ENCODE measurements at places on chromosomes 12 and 14. TPM values are rescaled to one million over a fixed set of nuclear protein-coding genes. Genes with fewer than 3 reads are reported as not detected.

GRCh38 chr14:47422191-47422590 lies 253.2 kb downstream of the MDGA2 start:
- peaks cover 1% of the 10 kb centered on the region for H3K27me3 ChIP-seq
- peaks cover 2% of the 10 kb centered on the region for H3K4me1 ChIP-seq
- no peak overlapping the region for H3K27ac ChIP-seq

DNA sequence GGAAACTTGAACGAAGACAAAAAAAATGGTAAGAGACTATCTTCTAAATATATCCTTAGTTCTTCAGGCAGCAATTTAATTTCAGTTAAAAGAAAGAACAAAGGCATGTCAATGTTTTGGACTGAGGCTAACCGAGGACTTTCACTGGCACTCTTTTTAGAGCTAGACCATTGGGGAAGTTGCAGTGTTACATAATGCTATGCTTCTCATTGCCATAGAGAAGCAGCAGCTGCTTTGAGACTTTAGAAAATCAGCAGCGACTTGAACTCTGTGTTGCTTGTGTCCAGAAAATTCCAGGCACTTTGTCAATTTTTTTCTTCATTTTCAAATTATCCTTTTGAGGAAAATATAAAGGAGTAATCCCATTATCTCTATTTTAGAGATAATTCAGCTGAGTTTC lies 964.2 kb downstream of the NRXN3 start:
- no peaks in the 10 kb centered on the region for H3K27me3 ChIP-seq
- H3K4me3 ChIP-seq = no peak overlapping the region
- H3K36me3 ChIP-seq = peaks cover 2% of the 10 kb centered on the region

- H3K36me3 ChIP-seq = peaks cover 4% of the 10 kb centered on the region
- no peak overlapping the region for H3K4me3 ChIP-seq
- DNase-seq = no peak
- peak overlapping the region; percentile 60 for H3K27ac ChIP-seq
Measured at GRCh38 chr12:28456934-28457710, 266.9 kb downstream of the CCDC91 start.

DNA sequence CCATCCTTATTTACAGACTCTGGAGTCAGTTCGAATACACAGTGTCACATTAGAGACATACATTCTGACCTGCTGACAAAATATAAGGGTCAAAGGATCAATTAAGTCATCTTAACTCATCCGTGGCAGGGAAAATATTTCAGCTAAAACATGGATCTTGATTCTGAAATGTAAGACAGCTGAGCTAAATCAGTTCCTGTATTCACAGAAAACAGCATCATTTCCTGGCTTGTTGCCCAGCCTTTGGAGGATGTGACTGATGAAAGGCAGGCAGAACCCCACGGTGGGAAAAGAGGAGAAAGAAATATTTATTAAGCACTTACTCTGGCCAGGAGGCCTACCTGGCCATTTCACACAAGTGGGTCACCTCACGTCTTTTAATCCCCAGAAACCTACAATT lies 101.9 kb downstream of the GAS2L3 start:
- no peaks in the 10 kb centered on the region for H3K36me3 ChIP-seq
- DNase-seq = peak; percentile 66
- H3K4me1 ChIP-seq = peaks cover 17% of the 10 kb centered on the region
- no peak overlapping the region for H3K4me3 ChIP-seq

DNA sequence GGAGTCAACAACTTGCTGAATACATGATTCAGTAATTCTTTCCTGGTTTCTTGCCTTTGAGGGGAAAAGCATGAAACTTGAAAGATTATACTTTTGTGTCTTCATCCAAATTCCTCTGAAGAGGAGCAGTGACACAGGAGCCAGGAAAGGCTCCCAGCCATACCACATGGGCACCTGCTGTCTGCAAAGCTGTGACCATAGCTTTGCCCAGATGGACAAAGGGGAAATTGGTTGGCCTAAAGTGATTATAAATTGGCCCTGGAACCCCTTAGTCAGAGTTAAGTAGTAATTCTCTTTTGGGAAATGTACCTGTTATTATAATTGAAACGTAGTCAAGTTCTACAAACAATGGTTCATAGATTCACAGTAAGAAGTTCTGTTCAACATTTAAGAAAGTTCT lies 44.3 kb upstream of the DCN start:
- DNase-seq = no peak
- no peaks in the 10 kb centered on the region for H3K27me3 ChIP-seq
- H3K27ac ChIP-seq = no peak overlapping the region
- no peaks in the 10 kb centered on the region for H3K36me3 ChIP-seq

- H3K4me1 ChIP-seq = no peaks in the 10 kb centered on the region
- peaks cover 67% of the 10 kb centered on the region for H3K27me3 ChIP-seq
- H3K27ac ChIP-seq = no peak within 1 kb of the TSS
- DNase-seq = no peak
- H3K4me3 ChIP-seq = no peak within 1 kb of the TSS
- no peaks in the 10 kb centered on the region for H3K36me3 ChIP-seq
Measured at GRCh38 chr12:4719821-4720636, at the start of gene GALNT8. Gene GALNT8, plus strand, starts transcription at chr12:4720400. Its CDS starts 278 bp downstream, at chr12:4720678.

- H3K27ac ChIP-seq = peak overlapping the region; percentile 37
- no peaks in the 10 kb centered on the region for H3K36me3 ChIP-seq
- H3K4me3 ChIP-seq = no peak overlapping the region
Measured at GRCh38 chr14:57785058-57785457, 80.8 kb downstream of the SLC35F4 start.

- no peak overlapping the region for H3K4me3 ChIP-seq
- H3K27ac ChIP-seq = no peak overlapping the region
- peaks cover 23% of the 10 kb centered on the region for H3K4me1 ChIP-seq
- DNase-seq = no peak
- H3K27me3 ChIP-seq = peaks cover 33% of the 10 kb centered on the region
Measured at GRCh38 chr12:49332891-49333371, 4.1 kb downstream of the C1QL4 start.

GRCh38 chr14:56144176-56144575 lies 26.0 kb downstream of the PELI2 start:
- H3K27ac ChIP-seq = no peak overlapping the region
- no peak overlapping the region for H3K4me3 ChIP-seq
- peaks cover 10% of the 10 kb centered on the region for H3K27me3 ChIP-seq
- peaks cover 17% of the 10 kb centered on the region for H3K4me1 ChIP-seq
- no peaks in the 10 kb centered on the region for H3K36me3 ChIP-seq

DNA sequence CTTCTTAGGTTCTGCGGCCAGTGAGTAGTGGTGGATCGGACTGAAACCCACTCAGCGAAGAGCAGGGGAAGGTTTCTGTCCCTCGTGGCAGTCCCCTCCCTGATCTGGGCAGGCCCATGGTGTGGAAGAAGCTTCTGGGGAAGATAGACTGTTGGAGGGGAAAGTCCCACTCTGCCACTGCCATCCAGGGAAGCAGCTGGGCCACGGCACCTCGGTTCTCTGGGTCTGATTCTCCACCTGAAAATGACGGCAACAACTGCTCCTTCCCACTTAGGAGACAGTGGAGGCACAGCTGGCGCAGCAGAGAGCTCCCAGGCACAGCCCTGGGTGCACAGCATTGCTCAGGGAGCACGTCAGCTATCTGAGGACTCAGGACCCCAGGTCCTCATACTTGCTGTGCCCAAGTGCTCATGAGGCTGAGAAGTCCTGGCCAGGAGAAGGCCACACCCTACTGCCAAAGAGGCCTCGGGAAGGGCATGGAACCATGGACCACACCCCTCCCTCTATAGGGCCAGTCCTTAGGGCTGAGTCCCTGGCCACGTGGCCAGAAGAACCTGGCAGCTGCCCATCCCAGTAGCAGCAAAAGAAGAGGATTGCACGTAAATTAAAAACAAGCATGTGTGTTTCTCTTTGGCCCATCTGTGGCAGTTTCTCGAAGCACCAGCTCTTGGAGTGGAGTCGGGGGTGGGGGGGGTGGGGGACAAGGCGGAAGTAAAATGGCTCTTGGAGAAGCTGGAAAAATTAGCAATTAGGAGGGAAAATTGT lies 85.3 kb upstream of the BCL11B start:
- no peak for DNase-seq

GRCh38 chr12:112798048-112798760 lies 6.7 kb downstream of the RPH3A start:
- no peak for DNase-seq
- H3K36me3 ChIP-seq = no peaks in the 10 kb centered on the region
- peaks cover 62% of the 10 kb centered on the region for H3K27me3 ChIP-seq
- no peak overlapping the region for H3K4me3 ChIP-seq
- no peak overlapping the region for H3K27ac ChIP-seq
- H3K4me1 ChIP-seq = no peaks in the 10 kb centered on the region

- H3K27me3 ChIP-seq = peaks cover 36% of the 10 kb centered on the region
- DNase-seq = no peak
- no peak overlapping the region for H3K4me3 ChIP-seq
- H3K36me3 ChIP-seq = no peaks in the 10 kb centered on the region
- H3K4me1 ChIP-seq = no peaks in the 10 kb centered on the region
- H3K27ac ChIP-seq = no peak overlapping the region
Measured at GRCh38 chr12:55132816-55133215, 6.6 kb downstream of the OR9K2 start.

GRCh38 chr14:65346895-65347294 lies 65.6 kb upstream of the FUT8 start:
- peaks cover under 1% of the 10 kb centered on the region for H3K27me3 ChIP-seq
- H3K4me1 ChIP-seq = peaks cover 6% of the 10 kb centered on the region
- H3K36me3 ChIP-seq = no peaks in the 10 kb centered on the region
- H3K27ac ChIP-seq = no peak overlapping the region

DNA sequence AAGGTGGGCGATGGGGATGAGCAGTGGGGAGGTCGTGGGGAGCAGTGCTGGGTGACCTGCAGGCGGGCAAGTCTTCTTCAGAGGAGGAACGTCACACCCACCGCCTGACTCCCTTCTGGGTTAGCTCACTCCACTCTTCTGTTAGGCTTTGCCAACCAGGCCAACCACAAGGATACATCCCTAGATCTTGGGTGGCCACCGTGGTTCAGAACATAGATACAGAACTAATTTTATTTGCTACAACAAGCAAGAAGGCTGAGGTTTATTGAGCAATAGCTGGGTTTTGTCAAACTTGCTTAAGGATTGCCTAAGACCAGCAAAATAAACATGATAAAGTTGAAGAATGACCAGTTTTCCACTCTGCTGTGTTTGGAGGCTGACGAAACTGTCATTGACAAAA lies 109.4 kb downstream of the DACT1 start:
- no peak for DNase-seq
- peak overlapping the region; percentile 39 for H3K27ac ChIP-seq
- no peaks in the 10 kb centered on the region for H3K27me3 ChIP-seq
- H3K4me3 ChIP-seq = no peak overlapping the region
- H3K36me3 ChIP-seq = no peaks in the 10 kb centered on the region

DNA sequence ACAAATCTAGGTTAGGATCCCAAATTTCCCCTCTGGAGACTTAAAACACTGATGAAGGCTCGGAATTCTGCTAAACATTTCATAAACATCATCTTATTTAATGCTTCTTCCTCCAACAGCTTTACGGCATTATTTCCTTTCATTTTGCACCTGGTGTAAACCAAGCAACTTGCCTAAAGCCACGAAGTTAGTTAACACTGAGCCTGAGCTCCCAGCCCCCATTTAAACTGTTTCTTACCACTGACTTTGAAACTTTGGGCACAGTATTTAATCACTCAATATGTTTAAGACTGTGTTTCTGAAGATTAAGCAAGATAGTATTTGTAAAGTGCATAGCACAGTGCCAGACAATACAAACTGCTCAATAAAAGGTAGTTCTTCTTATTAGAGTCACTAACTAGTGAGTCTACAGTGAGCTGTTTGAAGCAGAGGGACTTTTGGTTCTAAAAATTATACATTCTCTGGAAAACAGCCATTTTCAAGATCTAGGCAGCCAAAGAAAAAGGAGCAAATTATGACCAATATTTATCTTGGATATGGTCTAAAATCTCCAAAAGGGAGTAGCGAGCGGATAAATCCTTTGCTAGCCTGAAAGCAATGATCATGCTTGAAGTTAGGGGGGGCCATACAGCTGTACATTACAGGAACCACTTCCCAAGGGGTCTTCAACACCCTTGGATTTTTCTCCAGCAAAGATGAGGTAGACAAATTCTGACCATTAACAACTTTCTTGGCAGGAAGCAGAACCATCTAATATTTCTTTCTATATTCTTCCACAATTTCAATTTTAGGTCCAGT lies 4.0 kb downstream of the EGLN3 start:
- H3K27me3 ChIP-seq = peaks cover 37% of the 10 kb centered on the region
- H3K27ac ChIP-seq = no peak overlapping the region
- H3K4me1 ChIP-seq = peaks cover 44% of the 10 kb centered on the region
- no peak for DNase-seq

DNA sequence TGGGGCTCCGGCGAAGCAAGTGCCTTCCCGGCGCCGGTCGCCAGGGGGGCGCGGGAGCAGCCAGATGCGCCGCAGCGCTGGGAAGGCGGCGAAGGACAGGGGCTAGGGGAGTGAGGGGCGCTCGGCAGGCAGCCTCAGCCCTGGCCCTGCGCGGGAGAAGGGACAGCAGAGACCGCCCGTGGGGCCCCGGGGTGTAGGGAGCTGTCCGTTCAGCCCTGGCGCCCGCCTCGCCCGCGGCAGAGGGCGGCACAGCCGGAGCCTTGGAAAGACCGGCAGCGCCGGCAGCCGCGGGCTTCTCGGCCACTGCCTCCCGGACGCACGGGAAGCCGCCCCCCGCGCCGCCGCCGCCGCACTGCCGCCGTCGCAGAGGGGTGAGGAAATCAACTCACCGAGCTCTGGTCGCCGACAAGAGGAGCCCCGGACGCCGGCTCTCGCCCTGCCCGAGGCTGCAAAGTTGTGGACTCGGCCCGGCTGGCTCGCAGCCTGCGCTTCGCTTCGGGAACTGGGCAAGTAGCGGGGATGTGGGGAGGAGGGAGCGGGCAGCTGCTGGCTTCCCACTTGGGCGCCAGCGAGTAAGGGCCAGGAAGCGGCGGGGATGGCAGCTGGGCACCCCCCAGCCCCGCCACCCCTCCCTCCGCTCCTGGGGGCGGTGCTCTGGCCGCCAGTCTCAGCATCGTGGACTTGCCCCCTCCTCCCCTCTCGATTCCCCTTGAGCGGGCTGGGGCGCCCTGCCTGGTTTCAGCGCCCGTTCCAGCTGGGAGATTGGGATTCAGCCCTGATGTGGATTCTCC lies at the start of gene ZDHHC22:
Gene ZDHHC22, minus strand, starts transcription at position 578 of the 791 bp plus-strand sequence. CDS start 2,053 bp downstream, outside the sequence.
- peak; percentile 77 for DNase-seq
- peak within 1 kb of the TSS; percentile 61 for H3K4me3 ChIP-seq
- no peak within 1 kb of the TSS for H3K27ac ChIP-seq

DNA sequence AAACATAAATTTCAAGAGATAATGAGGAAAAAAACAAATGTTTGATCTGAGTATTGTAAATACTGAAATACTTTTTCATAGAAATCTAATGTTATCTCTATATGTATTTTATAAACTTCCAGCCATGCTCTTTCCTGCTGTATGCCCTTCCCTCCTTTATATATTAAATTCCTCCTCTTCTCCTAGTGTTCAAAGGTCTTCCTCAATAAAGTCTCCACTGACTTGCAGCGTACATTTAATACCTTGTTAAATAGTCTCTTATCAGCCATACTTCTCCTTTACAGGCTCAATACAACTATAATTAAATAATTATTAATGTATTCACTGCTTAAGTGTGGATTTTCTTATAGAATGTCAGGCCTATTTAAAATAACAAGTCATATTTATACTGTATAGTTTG lies 26.0 kb downstream of the ERGIC2 start:
- no peak for DNase-seq
- H3K27me3 ChIP-seq = no peaks in the 10 kb centered on the region
- peaks cover 3% of the 10 kb centered on the region for H3K4me1 ChIP-seq
- no peak overlapping the region for H3K4me3 ChIP-seq
- H3K27ac ChIP-seq = no peak overlapping the region

GRCh38 chr12:26318661-26319068 lies 123.3 kb downstream of the SSPN start:
- H3K36me3 ChIP-seq = peaks cover 2% of the 10 kb centered on the region
- H3K4me3 ChIP-seq = no peak overlapping the region
- H3K27ac ChIP-seq = no peak overlapping the region
- H3K4me1 ChIP-seq = peaks cover 2% of the 10 kb centered on the region
- no peaks in the 10 kb centered on the region for H3K27me3 ChIP-seq

TMEM119 gene
- total RNA-seq = 43.2 TPM

ASCL1 gene
- total RNA-seq = not detected

INSM2 gene
- total RNA-seq = not detected

WIF1 gene
- 20.7 TPM for total RNA-seq

Data from mesothelial cell of epicardium (in vitro differentiated cells).